OCI-LY7 (cell line): ENCODE measurements at places on chromosomes 2 and 18.

- DNase-seq: no peak
Measured at GRCh38 chr2:200477667-200478131, 32.2 kb downstream of the KCTD18 start.

- no peak for DNase-seq
Measured at GRCh38 chr2:20491739-20492531, 45.1 kb downstream of the RHOB start.

- DNase-seq: no peak
Measured at GRCh38 chr2:222038067-222038802, 260.6 kb downstream of the PAX3 start.

- DNase-seq: no peak
Measured at GRCh38 chr18:62277045-62277444, 48.1 kb upstream of the TNFRSF11A start.

DNA sequence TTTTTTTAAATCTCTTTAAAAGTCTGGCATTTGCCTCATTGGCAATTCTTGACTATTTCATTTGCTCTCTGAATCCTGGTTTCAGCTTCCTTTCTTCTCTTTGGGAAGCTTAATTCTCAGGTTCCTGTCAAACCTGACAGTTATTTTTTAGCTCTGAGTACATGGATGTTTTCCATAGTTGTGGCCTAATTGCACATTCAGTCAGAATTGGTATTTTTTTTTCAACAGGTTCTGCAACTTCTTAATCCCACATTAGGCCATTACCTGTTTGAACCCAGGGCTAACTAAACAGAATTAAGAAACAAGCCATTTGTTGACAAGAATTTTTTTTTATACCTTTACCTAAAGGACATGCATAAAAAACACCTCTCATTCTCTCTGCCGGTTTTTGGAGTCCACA, 338.8 kb downstream of the SETBP1 start:
- DNase-seq: no peak
